Prostate gland (tissue), 2 donors: ENCODE measurements at places on chromosomes 1 and 21.

- DNase-seq, result no peak
- H3K27ac ChIP-seq, result peak overlapping the region; percentile 85
- H3K27me3 ChIP-seq, result no peaks in the 10 kb centered on the region
- peaks cover 52% of the 10 kb centered on the region for H3K4me1 ChIP-seq
- no peak overlapping the region for H3K4me3 ChIP-seq
Measured at GRCh38 chr1:12475101-12475500, 142.9 kb downstream of the DHRS3 start.

GRCh38 chr1:90000934-90001676 is 6.2 kb downstream of the ZNF326 start:
- peaks cover 11% of the 10 kb centered on the region for H3K4me1 ChIP-seq
- H3K27me3 ChIP-seq, result no peaks in the 10 kb centered on the region
- no peak overlapping the region for H3K27ac ChIP-seq

DNA sequence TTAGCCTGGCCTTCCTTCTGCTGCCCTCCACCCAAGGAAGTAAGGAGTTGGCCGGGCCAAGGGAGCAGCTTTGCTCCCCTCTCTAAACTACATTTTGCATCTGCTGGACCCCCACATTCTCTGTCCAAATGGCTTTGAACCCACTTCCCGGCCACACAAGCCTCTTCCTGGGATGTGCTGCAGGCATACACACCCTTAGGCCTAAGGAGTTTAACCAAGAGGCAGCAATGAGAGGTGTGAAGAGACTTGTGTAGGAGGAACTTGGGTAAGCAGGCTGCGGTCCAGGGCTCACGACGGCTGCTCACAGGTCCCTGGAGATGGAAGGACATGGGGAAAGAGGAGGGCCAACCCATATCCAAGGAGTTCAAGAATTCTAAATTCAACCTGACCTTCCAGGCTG is 196.7 kb upstream of the SGIP1 start:
- no peaks in the 10 kb centered on the region for H3K36me3 ChIP-seq
- peak overlapping the region; percentile 70 for H3K27ac ChIP-seq
- no peak overlapping the region for H3K4me3 ChIP-seq
- peaks cover 4% of the 10 kb centered on the region for H3K4me1 ChIP-seq
- no peaks in the 10 kb centered on the region for H3K27me3 ChIP-seq

- no peak overlapping the region for H3K4me3 ChIP-seq
- H3K27ac ChIP-seq, result no peak overlapping the region
- H3K36me3 ChIP-seq, result no peaks in the 10 kb centered on the region
- H3K27me3 ChIP-seq, result peaks cover 3% of the 10 kb centered on the region
- no peaks in the 10 kb centered on the region for H3K4me1 ChIP-seq
Measured at GRCh38 chr1:7098641-7099040, 313.4 kb downstream of the CAMTA1 start.

DNA sequence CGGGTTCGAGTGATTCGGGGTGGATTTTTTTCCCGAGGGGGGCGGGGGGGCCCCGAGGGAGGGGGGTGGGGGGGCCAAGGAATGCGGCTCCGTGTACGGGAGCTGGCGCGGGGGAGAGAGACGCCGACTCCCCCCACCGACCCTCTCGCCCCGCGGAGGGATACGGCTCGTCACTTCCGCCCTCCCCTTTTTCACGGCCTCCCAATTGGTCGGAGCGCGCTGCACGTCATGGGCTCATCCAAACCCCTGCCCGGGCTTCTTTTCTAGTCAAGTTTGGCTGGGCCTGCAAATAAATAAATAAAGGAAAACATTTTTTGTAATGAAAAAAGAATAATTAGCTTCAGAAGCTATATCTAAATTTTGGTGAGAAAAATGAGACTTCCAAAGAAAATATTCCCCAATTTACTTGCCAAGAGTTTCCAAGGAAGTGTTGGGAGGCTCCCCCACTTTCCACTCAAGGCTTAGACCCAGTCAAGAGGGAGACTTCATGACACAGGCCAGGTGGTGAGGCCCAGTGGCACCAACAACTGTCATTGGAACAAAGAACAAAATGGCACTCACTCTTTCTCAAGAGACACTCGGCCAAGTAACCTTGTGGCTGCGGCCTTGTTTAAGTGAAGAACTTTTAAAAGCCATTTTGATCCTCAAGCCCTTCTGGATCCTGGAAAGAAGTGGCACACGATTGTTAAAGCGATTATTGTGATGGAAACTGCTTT is at the start of gene POGZ:
Gene POGZ (minus strand): TSS at position 164 of the 716 bp plus-strand sequence. CDS start 17,290 bp downstream, outside the sequence.
- H3K27me3 ChIP-seq, result no peaks in the 10 kb centered on the region
- peak within 1 kb of the TSS; percentile 91 for H3K4me3 ChIP-seq
- peak within 1 kb of the TSS; percentile 95 for H3K27ac ChIP-seq
- H3K4me1 ChIP-seq, result peaks cover 2% of the 10 kb centered on the region

GRCh38 chr1:196517193-196517592 is 91.0 kb downstream of the KCNT2 start:
- no peak overlapping the region for H3K27ac ChIP-seq
- no peaks in the 10 kb centered on the region for H3K27me3 ChIP-seq
- no peak overlapping the region for H3K4me3 ChIP-seq
- no peaks in the 10 kb centered on the region for H3K36me3 ChIP-seq
- no peaks in the 10 kb centered on the region for H3K4me1 ChIP-seq
- DNase-seq, result no peak

DNA sequence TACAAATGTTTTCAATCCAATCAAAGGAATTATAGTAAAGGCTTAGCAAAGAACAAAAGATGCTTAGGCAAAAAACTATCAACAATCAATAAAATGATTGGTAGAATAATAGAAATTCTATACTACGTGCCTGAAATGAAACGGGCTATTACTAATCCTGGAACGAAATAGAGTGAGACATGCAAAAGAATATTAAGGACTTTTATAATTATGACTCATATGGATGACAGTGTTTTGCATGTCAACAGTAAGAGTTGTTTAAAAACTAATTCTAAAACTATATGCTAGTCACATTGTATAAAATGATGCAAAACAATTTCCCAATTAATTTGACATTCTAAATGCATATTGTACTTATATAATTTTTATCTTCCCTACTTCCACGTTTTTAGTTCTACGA is 35.6 kb downstream of the LRRIQ3 start:
- no peak overlapping the region for H3K4me3 ChIP-seq
- no peaks in the 10 kb centered on the region for H3K4me1 ChIP-seq
- no peak for DNase-seq

- no peaks in the 10 kb centered on the region for H3K36me3 ChIP-seq
- DNase-seq, result no peak
- no peak overlapping the region for H3K4me3 ChIP-seq
- H3K27ac ChIP-seq, result no peak overlapping the region
Measured at GRCh38 chr21:26952374-26953066, 14.4 kb downstream of the ADAMTS5 start.

DNA sequence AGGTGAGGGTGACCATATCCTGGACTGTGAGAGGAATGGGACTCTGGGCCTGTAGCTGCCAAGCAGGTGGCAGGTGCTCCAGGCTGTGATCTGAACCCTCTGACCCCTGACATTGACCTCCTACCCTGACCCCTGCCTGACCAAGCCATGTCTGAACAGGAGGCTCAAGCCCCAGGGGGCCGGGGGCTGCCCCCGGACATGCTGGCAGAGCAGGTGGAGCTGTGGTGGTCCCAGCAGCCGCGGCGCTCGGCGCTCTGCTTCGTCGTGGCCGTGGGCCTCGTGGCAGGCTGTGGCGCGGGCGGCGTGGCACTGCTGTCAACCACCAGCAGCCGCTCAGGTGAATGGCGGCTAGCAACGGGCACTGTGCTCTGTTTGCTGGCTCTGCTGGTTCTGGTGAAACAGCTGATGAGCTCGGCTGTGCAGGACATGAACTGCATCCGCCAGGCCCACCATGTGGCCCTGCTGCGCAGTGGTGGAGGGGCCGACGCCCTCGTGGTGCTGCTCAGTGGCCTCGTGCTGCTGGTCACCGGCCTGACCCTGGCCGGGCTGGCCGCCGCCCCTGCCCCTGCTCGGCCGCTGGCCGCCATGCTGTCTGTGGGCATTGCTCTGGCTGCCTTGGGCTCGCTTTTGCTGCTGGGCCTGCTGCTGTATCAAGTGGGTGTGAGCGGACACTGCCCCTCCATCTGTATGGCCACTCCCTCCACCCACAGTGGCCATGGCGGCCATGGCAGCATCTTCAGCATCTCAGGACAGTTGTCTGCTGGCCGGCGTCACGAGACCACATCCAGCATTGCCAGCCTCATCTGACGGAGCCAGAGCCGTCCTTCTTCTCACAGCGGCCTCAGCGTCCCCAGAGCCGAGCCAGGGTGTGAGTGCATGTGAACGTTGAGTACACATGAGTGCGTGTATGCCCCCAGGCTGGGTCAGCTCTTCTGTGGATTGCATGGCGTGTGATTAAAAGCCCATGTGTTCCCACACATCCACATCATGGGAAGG is 3.1 kb downstream of the TMEM125 start:
- no peaks in the 10 kb centered on the region for H3K36me3 ChIP-seq
- no peak overlapping the region for H3K27ac ChIP-seq
- H3K27me3 ChIP-seq, result no peaks in the 10 kb centered on the region
- DNase-seq, result no peak
- no peaks in the 10 kb centered on the region for H3K4me1 ChIP-seq
- H3K4me3 ChIP-seq, result no peak overlapping the region

GRCh38 chr21:41429305-41429704 is 3.3 kb downstream of the MX1 start:
- no peaks in the 10 kb centered on the region for H3K27me3 ChIP-seq
- no peaks in the 10 kb centered on the region for H3K36me3 ChIP-seq
- DNase-seq, result no peak
- no peak overlapping the region for H3K4me3 ChIP-seq
- no peaks in the 10 kb centered on the region for H3K4me1 ChIP-seq

DNA sequence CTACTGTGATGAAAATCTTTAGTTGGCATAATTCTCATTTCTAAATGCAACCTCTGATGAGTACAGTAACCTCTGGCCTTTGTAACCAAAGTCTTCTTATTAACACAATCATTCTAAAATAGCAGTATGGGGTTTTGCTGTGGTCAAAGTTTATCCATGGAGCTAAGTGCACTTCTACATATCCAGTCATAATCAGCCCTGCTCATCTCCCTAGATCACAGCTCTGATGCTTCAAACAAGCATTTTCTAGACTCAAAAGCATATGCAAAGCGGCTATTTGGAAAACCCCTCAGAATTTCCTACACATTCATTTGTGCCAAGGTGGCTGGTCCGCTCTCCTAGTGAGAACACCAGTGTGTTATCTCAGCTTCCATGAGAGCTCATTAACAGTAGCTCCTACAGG is 418.6 kb downstream of the MRPL39 start:
- no peaks in the 10 kb centered on the region for H3K4me1 ChIP-seq
- no peaks in the 10 kb centered on the region for H3K36me3 ChIP-seq
- no peaks in the 10 kb centered on the region for H3K27me3 ChIP-seq
- no peak overlapping the region for H3K27ac ChIP-seq
- no peak overlapping the region for H3K4me3 ChIP-seq

DNA sequence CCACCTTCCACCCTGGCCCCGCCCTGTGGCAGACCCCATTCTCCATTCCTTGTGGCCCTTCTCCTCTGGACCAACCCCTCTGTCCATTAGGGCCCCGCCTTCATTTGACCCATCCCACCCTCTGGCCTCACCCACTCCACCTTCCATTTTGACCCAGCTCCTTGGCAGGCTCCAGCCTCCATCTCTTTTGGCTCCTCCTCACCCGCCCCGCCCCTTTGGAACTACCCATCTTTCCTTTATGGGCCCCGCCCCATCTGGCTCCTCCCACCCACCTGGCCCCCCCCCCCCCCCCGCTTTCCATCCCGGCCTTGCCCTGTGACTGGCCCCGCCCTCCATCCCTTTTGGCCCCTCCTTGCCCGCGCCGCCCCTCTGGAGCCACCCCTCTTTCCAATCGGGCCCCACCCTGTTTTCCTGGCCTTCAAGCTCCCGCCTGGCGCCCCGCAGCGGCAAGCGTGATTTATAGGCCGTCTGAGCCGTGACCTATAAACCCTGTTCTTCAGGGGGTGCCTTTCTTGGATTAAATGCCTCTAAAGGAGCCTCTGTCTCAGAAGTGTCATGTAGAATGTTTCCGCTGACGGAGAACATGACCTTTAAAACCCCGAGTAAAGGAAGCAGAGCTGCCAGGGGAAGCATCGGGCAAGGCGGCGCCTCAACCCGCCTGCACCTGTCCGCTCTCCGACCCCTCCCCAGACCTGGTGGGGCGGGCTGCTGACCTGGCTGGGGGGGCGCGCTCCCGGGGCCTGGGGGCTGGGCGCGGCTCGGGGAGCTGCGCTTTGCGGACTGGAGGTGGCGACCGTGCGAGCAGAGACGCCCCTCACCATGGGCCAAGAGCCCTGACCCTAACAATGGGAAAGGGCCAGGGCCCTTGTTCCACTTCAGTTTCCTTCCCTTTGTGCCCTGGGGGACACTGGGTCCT is 178.0 kb downstream of the CAMTA1 start:
- no peak overlapping the region for H3K27ac ChIP-seq
- H3K4me1 ChIP-seq, result peaks cover 8% of the 10 kb centered on the region
- no peaks in the 10 kb centered on the region for H3K36me3 ChIP-seq

- H3K27ac ChIP-seq, result no peak overlapping the region
- H3K4me1 ChIP-seq, result no peaks in the 10 kb centered on the region
- H3K4me3 ChIP-seq, result no peak overlapping the region
- H3K27me3 ChIP-seq, result no peaks in the 10 kb centered on the region
Measured at GRCh38 chr1:66296370-66296769, 237.6 kb upstream of the SGIP1 start.

GRCh38 chr1:11842154-11843041 is 5.2 kb downstream of the NPPA start:
- peaks cover 12% of the 10 kb centered on the region for H3K36me3 ChIP-seq
- no peak overlapping the region for H3K4me3 ChIP-seq
- H3K27ac ChIP-seq, result no peak overlapping the region
- no peaks in the 10 kb centered on the region for H3K27me3 ChIP-seq
- DNase-seq, result no peak
- no peaks in the 10 kb centered on the region for H3K4me1 ChIP-seq

- no peak overlapping the region for H3K4me3 ChIP-seq
- no peaks in the 10 kb centered on the region for H3K36me3 ChIP-seq
- H3K4me1 ChIP-seq, result no peaks in the 10 kb centered on the region
- no peaks in the 10 kb centered on the region for H3K27me3 ChIP-seq
Measured at GRCh38 chr1:20431176-20431460, 54.9 kb downstream of the CAMK2N1 start.

- H3K36me3 ChIP-seq, result no peaks in the 10 kb centered on the region
- no peak overlapping the region for H3K4me3 ChIP-seq
- H3K27me3 ChIP-seq, result no peaks in the 10 kb centered on the region
- no peak for DNase-seq
- H3K4me1 ChIP-seq, result no peaks in the 10 kb centered on the region
- no peak overlapping the region for H3K27ac ChIP-seq
Measured at GRCh38 chr1:221276896-221277409, 397.7 kb downstream of the HLX start.

- no peak for DNase-seq
- H3K4me1 ChIP-seq, result no peaks in the 10 kb centered on the region
- no peak overlapping the region for H3K27ac ChIP-seq
- no peaks in the 10 kb centered on the region for H3K36me3 ChIP-seq
- no peak overlapping the region for H3K4me3 ChIP-seq
Measured at GRCh38 chr1:183869664-183870063, 64.7 kb downstream of the RGL1 start.

DNA sequence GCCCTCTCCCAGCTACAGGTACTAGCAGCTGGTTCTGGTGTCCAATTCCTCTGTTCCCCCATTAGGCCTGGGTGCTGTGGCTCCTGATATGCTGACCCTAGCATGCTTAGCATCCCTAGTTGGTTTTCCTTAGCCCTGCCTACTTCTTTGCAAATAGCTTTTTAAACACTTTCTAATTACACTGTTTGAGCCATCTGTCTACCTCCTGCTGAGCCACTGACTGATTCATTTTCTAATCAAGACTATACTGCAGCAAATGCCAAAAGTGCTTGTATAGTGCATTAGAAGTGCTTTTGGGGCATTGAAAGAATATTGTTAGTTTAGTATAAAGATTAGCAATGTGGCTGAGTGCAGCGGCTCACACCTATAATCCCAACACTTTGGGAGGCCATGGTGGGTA is 36.3 kb downstream of the ERICH3 start:
- H3K4me1 ChIP-seq, result no peaks in the 10 kb centered on the region
- DNase-seq, result no peak
- no peak overlapping the region for H3K4me3 ChIP-seq
